ENCODE measurements at places on chromosomes 12 and 14.

DNA sequence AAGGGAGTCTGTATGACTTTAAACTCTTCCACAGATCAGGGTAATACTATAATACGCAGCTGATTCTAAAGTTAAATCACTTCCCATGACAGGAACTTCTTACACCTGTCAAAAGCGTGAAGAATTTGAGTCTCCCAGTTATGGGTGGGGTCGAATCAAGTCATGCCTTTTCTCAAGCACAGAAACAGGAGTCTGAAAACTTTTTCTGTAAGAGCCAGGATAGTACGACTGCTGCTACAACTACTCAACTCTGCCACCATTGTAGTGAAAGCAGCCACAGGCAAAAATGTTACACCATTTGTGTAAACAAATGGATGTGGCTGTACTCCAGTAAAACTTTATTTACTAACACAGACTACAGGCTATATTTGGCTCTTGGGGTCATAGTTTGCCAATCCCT lies 90.3 kb downstream of the DUSP6 start:
- no peak for DNase-seq

GRCh38 chr12:32535288-32535999 lies 136.1 kb downstream of the FGD4 start:
- DNase-seq: peak; percentile 81

DNA sequence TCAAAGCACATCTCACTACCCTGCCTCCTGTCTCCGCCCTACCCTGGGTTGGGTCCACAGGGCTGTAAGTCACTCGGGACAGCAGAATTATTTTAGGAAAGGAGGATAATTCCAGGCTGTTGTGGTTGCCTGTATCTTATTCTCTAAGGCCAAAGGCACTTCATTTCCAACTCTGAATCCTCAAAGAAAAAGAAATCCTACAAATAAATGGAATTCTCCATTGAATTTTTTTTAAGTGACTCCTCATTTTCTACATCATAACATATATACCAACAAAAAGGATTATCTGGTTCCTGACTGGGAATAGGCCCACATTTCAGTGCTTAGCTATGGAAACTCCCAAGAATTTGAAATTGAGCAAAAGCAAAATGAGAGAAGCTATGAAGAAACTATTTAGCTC lies 186.4 kb downstream of the ITPR2 start:
- no peak for DNase-seq

GRCh38 chr12:9750276-9751203 lies 10.2 kb downstream of the CD69 start:
- no peak for DNase-seq

DNA sequence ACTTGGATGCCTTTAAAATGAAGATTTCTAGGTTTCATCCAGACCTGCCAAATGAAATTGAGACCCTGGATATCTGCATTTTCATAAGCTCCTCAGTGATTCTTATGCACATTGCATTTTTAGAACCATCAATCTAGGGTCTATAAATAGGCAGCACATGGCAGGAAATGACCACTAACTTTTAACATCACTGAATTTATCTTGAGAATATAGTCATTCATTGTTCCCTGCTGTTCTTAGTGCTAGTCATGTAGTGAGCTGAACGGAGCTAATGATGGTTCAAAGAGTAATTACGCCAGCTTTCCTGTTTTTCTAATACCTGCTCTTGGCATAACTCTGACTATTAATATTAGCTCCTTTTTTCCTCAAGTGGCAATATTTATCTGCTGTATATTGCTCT lies 91.6 kb downstream of the TPH2 start:
- DNase-seq: no peak

DNA sequence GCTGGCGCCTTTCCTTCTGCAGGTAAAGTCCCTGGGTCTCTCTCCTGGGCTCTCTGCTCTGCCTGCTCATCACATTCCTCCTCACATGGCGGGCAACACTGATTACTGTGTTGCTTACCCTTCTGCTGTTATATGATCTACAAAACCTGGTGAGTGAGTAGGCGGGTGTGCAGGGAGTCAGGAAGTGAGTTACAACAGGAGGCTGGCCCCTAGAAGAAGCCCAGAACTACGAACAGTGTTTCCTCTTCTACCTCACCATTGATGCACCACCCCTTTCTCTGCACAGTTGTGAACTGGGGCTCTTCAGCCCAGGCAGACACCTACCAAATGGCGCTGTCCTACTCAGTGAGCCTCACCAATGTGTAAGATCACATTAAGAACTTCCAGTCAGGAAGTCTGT lies 4.9 kb upstream of the KLHL33 start:
- no peak for DNase-seq

- DNase-seq: no peak
Observed at GRCh38 chr14:61103541-61104339, 122.7 kb downstream of the SLC38A6 start.

- no peak for DNase-seq
Observed at GRCh38 chr12:89671469-89671868, 37.2 kb downstream of the ATP2B1 start.

DNA sequence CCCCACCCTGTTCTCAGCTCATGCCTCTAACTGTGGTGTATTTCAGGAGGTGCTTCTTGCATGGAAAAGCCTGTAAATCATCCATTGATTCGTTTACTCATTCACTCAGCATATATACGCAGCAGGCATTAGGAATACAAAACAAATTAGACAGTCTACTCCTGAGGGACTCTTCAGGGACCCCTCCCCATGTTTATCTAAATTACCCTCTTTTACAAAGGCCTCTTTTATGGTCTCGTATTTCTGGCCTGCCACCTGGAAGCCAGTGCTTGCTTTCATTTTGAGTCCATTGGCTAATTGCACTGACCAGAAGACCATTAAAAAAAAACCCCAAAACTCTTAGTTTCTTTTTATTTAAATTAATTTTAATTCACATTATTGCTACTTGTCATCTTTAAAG lies 134.4 kb downstream of the DACT1 start:
- DNase-seq: no peak

DNA sequence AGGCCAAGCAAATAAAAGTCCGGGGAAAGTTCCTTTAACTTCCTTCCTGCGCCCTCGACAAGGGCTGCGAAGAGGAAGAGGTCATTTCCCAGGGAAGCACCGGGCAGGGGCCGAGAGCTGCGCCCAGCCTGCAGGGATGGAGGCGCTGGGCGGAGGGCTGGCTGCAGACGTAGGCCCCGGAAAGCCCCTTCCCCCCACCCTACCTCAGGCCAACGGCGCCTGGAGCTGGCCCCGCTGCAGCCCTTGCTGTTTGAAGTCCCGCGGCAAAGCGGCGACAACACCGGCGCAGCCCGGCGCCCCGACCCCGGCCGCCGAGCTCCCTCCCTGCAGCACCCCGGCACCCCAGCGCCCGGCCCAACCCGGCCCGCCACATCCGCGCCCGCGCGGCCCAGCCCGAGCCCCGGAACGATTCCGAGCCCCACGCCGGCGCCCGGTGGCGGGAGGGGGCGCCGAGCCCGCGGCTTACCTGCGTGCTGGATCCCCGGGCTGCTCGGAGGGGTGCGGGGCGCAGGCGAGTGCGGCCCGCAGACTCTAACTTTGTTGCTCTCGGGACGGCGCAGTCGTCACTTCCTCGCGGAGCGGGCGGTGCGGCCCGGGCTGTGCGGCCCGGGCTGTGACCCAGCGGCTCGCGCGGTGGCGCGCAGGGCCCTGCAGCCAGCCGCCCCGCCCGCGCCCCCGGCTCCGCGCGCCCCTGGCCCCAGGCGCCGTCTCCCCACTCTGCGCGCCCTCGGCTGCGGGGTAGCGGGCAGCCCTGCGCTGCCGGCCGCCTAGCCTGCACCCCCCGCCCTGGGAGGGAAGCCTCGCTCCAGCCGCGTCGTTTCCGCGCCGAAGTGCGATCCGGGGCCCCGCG lies 64.8 kb upstream of the PTGR2 start:
- peak; percentile 84 for DNase-seq

GRCh38 chr12:80058586-80058985 lies 40.8 kb upstream of the OTOGL start:
- no peak for DNase-seq

GRCh38 chr12:86138770-86139169 lies 117.4 kb downstream of the MGAT4C start:
- no peak for DNase-seq

DNA sequence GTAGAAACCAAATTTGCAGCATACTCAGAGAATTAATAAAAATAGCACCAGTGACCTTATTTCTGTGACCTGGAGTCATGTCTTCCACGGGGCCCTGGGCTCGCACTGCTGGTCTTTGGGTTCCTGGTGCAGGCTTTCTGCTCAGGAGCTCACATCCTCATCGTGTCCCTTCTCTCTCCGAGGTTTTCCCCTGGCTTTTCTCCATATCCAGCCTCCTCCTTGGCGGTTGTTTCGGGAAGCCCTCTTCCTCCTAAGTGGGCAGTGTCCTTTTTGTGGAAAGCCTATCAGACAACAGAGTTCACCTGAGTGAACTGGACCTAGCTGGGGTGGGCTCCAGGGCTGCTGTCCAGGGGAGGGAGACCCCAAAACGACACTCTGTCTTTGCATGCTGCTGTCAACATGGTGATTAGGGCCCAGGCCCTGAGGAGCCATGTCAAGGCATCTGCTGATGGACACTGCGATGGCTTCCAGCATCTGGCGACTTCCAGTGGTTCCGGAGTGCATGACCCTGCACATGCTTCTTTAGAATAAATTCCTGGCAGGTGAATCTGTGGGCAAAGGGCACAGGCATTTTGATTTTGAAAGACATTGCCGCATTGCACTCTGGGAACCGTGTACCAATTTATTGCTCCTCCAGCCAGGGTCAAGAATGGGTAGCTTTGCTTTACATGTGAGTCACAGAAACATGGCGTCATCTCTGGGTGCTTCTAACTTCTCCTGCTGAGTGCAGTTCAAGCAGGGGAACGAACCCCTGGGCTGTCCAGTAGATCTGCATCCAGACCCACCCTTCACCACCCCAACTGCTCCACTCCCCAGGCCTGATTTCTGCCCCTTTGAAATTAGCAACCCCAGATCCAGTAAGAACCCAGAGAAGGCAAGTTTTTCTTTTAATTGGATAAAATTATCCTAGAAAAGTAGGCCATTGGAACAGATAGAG lies 136.8 kb downstream of the ADGRD1 start:
- peak; percentile 54 for DNase-seq

DNA sequence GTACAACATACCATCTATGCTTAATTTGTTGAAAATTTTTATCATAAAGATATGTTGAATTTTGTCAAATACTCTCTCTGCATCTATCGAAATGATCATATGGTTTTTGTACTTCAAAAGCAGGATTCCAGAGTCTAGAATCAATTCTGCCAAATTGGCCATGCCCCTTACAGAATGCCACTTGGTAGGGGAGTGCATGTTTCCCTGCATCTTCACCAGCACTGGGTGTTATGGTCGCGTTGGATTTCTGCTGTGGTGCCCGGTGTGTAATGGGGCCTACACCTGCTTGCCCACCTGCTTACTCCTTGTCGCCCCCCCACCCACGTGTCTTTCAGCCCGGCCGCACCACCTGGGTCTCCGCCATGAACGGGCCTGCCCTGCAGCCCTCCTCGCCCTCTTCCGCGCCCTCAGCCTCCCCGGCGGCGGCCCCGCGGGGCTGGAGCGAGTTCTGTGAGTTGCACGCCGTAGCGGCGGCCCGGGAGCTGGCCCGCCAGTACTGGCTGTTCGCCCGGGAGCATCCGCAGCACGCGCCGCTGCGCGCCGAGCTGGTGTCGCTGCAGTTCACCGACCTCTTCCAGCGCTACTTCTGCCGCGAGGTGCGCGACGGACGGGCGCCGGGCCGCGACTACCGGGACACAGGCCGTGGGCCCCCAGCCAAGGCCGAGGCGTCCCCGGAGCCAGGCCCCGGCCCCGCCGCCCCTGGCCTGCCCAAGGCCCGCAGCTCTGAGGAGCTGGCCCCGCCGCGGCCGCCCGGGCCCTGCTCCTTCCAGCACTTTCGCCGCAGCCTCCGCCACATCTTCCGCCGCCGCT lies 12.3 kb downstream of the SH2B3 start:
- no peak for DNase-seq

- no peak for DNase-seq
Observed at GRCh38 chr14:104550861-104551728, 28.5 kb upstream of the C14orf180 start.

DNA sequence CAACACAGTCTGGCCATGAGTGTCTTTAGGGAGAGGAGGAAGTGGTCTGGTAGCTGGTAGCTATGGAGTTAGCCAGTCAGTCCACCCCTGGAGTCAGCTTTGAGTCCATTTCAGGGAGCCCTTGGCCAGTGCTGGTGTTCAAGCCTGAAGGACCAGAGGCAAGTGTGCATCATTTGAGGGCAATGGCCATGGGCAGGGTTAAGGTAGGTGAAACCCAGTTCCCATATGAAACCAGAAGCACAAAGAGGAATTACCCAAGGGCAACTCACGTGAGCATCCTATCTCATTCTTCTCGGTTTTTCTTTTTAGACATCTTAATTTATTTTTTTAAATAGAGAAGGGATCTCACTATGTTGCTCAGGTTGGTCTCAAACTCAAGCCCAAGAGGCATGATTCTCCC lies 61.3 kb upstream of the ACTN1 start:
- no peak for DNase-seq

GRCh38 chr14:50806241-50806933 lies 24.6 kb downstream of the NIN start:
- DNase-seq: no peak

DNA sequence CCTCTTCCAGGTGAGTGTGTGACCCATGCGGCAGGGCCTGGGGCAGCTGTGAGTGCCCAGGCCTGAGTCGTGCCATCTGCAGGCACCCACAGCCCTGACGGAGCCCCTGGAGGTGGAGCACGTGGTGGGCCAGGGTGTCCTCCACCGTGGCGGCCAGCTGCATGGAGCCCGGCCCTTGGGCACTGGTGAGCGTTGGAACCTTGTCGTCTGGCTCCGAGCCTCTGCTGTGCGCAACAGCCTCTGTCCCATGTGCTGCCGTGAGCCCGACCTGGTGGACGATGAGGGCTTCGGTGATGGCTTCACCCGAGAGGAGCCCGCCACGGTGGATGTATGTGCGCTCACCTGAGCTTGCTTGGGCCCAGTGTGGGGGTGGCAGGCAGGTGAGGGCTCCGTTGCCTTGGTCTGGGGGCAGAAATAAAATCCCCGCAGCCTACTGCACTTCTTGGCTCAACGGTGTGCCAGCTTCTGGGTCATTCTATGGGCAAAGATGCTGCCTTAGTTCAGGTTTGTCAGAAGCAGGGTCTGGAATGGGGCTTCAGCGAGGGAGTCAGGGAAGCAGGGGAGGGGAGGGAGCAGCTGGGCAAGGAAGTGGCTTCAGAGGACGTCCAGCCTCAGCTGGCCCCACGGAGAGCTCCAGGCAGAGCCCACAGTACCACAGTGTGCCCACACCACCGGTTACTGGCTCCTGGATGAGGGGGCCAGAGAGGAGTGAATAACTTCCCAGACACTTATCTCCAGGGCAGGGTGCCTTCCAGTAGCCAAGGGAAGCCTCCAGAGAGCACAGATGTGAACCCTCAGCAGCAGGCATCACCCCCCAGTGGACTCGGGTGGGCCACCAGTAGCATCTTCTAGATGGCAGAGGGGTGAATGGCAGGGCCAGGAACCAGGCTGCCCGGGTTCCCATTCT lies 1.2 kb upstream of the ARL6IP4 start:
- DNase-seq: no peak

- DNase-seq: no peak
Observed at GRCh38 chr14:99261912-99262787, 9.8 kb downstream of the BCL11B start.

GRCh38 chr14:23115918-23116317 lies 3.1 kb downstream of the CEBPE start:
- DNase-seq: no peak
